ENCODE measurements at places on chromosomes 1 and 21. TPM values are rescaled to one million over a fixed set of nuclear protein-coding genes. Genes with fewer than 3 reads are reported as not detected.

GRCh38 chr1:96290801-96291200, 430.8 kb upstream of the PTBP2 start:
- no peak overlapping the region for H3K4me3 ChIP-seq
- no peaks in the 10 kb centered on the region for H3K4me1 ChIP-seq
- H3K36me3 ChIP-seq, result no peaks in the 10 kb centered on the region
- no peak for DNase-seq
- no peaks in the 10 kb centered on the region for H3K27me3 ChIP-seq

- no peaks in the 10 kb centered on the region for H3K36me3 ChIP-seq
- no peaks in the 10 kb centered on the region for H3K4me1 ChIP-seq
- H3K4me3 ChIP-seq, result no peak overlapping the region
- H3K27ac ChIP-seq, result no peak overlapping the region
- DNase-seq, result peak; percentile 85
Measured at GRCh38 chr1:159996653-159997052, 35.1 kb downstream of the PIGM start.

DNA sequence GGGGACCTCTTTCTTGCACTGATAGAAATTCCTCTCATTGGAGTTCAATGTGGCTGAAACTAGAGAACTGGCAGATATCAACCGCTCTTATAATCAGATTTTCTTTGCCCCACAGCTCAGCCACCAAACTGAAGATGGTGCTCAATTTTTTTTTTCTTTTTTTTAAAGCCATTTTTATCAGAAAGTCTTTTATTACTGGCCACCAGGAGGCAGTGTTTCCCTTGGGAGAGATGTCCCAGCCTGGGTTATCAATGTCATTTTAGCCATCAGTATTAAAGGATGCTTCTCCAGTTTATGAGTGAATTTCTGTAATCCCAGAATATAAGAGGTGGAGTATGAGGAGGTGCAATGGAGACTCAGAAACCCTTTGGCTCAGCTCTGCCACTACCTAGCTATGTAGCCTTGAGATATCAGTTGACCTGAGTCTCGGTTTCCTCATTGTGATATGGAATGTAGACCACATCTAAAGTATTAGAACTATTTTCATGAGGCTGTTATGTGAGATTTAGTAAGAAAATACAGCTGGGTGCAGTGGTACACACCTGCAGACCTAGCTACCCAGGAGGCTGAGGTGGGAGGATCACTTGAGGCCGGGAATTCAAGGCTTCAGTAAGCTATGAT, 27.6 kb downstream of the CD244 start:
- no peak overlapping the region for H3K4me3 ChIP-seq
- peak; percentile 31 for DNase-seq
- H3K4me1 ChIP-seq, result no peaks in the 10 kb centered on the region

DNA sequence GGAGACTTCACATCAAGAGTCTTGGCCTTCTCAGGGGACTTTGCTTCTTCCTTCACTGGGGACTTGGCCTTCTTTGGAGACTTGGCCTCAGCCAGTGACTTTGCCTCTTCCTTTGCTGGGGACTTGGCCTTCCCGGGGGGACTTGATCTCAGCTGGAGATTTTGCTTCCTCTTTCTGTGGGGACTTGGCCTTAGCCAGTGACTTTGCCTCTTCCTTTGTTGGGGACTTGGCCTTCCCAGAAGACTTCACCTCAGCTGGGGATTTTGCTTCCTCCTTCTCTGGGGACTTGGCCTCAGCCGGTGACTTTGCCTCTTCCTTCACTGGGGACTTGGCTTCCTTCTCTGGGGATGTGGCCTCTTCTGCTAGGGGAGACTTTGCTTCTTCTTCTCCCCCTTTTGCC, 13.5 kb upstream of the CD2 start:
- no peaks in the 10 kb centered on the region for H3K27me3 ChIP-seq
- no peaks in the 10 kb centered on the region for H3K36me3 ChIP-seq
- no peak overlapping the region for H3K27ac ChIP-seq
- no peak for DNase-seq
- H3K4me3 ChIP-seq, result no peak overlapping the region

CD34 gene
- polyA plus RNA-seq, result 0.16 TPM

GRCh38 chr1:186550832-186551231, 89.9 kb upstream of the PDC start:
- no peaks in the 10 kb centered on the region for H3K27me3 ChIP-seq
- no peak for DNase-seq
- no peak overlapping the region for H3K27ac ChIP-seq
- H3K36me3 ChIP-seq, result no peaks in the 10 kb centered on the region
- no peak overlapping the region for H3K4me3 ChIP-seq

GRCh38 chr1:98322086-98322485, 339.4 kb upstream of the SNX7 start:
- no peak for DNase-seq
- peaks cover 13% of the 10 kb centered on the region for H3K4me1 ChIP-seq
- H3K4me3 ChIP-seq, result no peak overlapping the region
- H3K36me3 ChIP-seq, result no peaks in the 10 kb centered on the region

DNA sequence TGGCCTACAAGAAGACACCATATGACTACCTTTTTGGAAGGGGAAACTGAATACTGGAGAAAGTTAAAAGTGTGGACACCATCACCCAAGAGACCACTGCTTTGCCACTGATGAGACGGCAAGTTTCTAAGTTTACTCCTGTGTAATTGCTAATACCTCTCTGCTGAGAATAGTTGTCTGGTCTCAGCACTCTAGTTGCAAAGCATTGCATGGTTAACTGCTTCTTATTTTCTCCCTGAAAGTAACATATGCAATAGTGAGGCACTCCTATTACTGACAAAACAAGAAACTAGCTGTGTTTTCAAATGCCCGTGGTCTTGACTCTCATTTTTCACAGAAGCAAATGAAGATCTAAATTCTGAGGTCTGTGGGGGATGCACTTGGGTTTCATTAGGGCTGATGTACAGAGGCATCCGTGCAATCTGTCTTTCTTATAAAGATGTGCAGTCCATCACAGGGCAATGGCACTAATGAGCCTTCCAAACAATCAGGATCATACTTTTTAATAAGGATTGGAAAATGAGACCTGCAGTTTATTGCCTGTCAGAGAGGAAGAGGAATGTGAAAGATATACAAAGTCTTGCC, 62.9 kb downstream of the IFI44 start:
- no peaks in the 10 kb centered on the region for H3K36me3 ChIP-seq
- peaks cover 7% of the 10 kb centered on the region for H3K4me1 ChIP-seq
- no peaks in the 10 kb centered on the region for H3K27me3 ChIP-seq
- no peak for DNase-seq
- H3K4me3 ChIP-seq, result no peak overlapping the region

- no peak overlapping the region for H3K4me3 ChIP-seq
- no peak overlapping the region for H3K27ac ChIP-seq
- peaks cover 7% of the 10 kb centered on the region for H3K4me1 ChIP-seq
- no peak for DNase-seq
Measured at GRCh38 chr1:78334952-78335351, 155.8 kb upstream of the PTGFR start.

DNA sequence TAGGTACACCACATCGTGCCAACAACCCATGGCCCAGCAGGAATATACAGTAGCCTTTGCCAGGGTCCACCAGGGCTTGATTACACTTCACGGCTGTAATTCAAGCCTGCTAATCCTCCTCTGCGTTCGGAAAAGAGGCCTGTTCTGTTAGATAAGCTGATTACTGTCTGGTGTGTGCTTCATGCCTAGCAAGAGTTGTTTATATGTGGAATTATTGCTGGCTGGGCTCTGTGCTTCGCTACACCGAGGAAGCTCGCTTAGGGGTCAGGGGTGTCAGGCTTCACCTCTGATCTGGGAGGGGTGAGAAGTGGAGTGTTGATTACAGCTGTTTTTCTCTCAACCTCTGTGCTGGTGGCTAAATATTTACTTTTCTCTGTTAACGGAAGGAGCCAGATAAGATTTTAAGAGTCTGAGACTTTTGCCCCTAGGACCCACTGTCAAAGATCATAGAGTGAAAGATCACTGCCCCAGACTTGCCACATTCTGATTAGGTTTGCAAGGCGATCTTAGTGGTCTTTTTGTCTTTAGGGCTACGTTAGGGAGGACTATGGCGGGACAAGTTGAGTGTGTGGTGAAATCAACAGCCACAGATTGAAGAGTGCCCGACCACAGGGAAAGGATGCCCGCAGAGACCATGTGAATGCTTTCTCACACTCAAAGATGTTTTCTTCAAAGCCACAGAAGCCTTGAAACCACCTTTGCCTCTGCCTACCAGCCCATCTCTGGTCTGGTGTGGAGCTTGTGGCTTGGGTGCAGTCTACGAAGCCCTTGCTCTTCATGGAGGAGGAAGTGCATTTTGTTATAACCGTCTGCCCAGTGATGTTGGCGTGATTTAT, 216.1 kb downstream of the PBX1 start:
- DNase-seq, result no peak
- H3K27ac ChIP-seq, result peak overlapping the region; percentile 61
- no peaks in the 10 kb centered on the region for H3K36me3 ChIP-seq

H6PD gene
- polyA plus RNA-seq, result 22.1 TPM

GRCh38 chr1:118984086-118984721, 3.9 kb downstream of the TBX15 start:
- peaks cover 2% of the 10 kb centered on the region for H3K4me1 ChIP-seq
- H3K4me3 ChIP-seq, result no peak overlapping the region
- peak; percentile 5 for DNase-seq
- H3K27me3 ChIP-seq, result peaks cover 97% of the 10 kb centered on the region

GRCh38 chr21:36247316-36248010, 72.5 kb upstream of the MORC3 start:
- peak overlapping the region; percentile 58 for H3K27ac ChIP-seq
- peaks cover 5% of the 10 kb centered on the region for H3K4me1 ChIP-seq
- peak; percentile 78 for DNase-seq
- H3K27me3 ChIP-seq, result no peaks in the 10 kb centered on the region
- H3K4me3 ChIP-seq, result no peak overlapping the region

Data from IMR-90 (cell line).